ENCODE measurements at places on chromosomes 5 and 9. TPM values are rescaled to one million over a fixed set of nuclear protein-coding genes. Genes with fewer than 3 reads are reported as not detected.

PCDHAC2 gene
- total RNA-seq = 1.1 TPM

FAXDC2 gene
- 13.2 TPM for total RNA-seq

NR6A1 gene
- total RNA-seq = 0.64 TPM

CDC26 gene
- 32.7 TPM for total RNA-seq

C5orf47 gene
- total RNA-seq = not detected

SLC22A4 gene
- 5.4 TPM for total RNA-seq

GRCh38 chr9:34256987-34257585, 72.0 kb downstream of the KIF24 start:
- DNase-seq = no peak

DNA sequence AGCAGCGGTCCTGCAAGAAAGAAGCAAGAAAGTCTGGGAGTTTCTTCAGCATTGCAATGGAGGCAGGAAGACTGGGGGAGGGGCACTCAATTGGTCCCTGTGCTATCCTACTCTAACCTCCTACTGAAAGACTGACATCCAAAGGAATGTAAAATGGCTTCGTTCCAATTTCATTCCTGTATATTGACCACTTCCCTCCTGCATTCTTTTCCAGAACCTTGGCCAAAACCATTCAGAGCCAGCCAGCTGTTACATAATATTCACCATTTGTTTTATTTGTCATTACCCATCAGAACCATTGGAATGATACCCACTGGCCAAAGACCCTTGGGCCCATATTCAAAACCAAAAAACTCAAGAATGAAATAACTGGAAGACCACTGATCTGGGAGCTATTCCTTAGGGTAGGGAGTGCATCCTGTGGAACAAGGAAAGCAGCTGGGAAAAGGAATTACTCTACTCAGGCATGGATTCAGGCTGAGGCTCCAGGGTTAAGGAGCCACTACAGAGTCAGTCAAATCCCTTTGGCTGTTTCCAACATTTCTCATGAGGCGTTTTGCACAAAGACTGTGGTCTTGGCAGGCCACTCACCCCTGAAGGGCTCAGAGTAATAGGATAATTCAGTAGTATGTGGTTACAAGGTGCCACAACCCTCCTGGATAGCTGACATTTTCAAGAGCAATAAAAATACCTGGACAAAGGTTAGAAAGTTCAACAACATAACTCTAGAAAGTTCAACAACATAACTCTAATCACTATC, 148.7 kb upstream of the SLC1A3 start:
- no peak for DNase-seq

DNA sequence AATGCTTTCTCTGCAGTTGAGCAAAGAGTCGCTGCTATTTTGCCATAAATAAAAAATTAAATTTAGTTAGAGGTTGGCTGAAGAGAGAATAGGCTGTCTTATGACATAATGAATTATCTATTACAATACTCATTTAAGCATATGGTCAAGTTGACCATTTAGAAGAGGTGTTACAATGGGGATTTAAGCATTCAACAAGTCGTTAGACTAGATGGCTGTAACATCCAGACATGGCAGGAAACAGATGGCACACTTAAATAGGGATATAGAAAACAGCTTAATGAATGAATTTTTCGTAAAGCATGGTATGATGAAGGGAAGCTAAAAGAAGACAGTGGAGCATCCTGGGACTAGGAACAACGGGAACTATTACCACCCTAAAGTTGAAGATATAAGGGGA, 160.3 kb upstream of the PTPRD start:
- no peak for DNase-seq

- DNase-seq = no peak
Observed at GRCh38 chr5:97762483-97762882, 579.4 kb upstream of the RIOK2 start.

DNA sequence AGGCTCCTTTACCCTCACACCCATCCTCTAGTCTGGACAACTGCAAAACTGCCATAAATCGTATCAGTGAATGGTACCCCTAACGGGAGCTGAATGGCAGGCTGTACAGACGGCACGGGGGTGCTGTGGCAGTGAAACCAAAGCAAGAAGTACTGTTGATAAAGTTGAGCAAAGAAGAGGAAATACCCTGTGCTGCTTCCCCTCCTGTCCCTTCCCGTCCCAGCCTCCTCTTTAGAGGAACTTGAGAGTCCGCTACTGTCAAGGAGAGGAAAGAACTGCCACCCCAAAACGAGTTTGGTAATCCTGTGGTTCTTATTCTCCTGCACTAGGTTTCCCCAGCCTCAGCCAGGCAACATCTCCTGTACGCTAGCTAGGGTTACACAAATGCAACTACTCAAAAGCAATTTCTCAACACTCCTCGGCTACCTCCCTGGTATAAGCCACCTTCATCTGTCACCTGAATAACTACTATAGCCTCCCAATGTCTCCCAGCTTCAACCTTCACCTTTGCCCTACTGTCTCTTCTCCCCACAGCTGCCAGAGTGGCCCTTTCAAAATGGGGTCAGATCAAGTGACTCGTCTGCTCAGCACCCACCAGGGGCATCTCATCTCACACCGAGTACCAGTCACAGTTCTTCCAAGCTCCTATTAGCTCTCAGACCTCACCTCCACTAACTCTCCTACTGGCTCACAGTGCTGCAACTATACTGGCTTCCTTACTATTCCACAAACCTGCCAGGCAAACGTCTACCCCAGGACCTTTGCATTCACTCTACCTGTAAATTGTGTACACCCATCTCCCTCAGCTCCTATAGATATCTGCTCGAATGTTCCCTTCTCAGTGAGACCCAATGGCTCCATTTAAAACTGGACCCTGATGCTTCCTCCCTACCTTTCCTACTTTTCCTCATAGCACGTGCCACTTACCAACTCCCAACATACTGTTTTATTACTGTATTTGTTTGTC, 4.1 kb downstream of the GLRX start:
- no peak for DNase-seq

- DNase-seq = no peak
Observed at GRCh38 chr5:165334201-165334600, 1828.8 kb downstream of the MAT2B start.

GRCh38 chr5:137693951-137694721, 41.8 kb downstream of the KLHL3 start:
- no peak for DNase-seq

Data from mesenteric fat pad (tissue), 1 donor.